NCI-H524 (cell line): ENCODE measurements at places on chromosomes 4 and X.

DNA sequence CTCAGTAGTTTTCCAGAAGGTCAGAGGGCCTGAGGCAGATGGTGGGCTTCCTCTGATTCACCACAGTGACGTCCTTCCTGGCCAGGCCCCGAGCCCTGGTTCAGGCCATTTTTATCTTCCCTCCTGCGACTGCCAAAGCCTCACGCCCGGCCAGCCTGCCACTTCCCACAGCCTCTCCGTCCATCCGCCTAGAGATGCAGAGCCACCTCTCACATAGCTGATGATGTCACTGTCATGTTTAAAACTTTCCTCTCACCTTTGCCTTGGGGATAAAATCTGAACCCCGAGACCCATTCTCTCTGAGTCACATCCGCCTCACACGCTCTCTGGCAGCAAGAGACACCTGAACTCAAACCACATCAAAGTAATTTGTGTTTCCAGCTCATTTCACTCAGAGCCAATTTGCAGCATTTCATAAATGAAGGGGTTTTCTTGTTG, 175.3 kb downstream of the QDPR start:
- no peak for DNase-seq

DNA sequence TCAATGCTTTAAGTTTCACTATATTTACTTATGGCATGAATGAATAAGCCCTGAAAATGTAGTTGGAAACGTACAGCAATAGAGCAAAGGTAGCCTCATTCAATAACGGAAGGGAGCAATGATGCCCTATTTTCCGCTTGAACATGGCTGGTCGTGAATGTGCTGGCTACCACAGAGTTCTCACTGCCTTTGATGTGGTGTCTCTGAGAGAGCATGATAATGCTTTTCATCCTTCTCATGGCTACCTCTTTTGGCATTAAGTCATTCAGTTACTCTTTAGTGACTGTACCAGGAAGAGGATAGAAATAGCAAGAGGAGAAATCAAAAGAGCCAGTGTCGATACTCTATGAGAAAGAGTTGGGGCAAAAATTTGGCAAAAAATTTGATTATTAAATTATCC, 308.0 kb downstream of the PPP3CA start:
- no peak for DNase-seq

DNA sequence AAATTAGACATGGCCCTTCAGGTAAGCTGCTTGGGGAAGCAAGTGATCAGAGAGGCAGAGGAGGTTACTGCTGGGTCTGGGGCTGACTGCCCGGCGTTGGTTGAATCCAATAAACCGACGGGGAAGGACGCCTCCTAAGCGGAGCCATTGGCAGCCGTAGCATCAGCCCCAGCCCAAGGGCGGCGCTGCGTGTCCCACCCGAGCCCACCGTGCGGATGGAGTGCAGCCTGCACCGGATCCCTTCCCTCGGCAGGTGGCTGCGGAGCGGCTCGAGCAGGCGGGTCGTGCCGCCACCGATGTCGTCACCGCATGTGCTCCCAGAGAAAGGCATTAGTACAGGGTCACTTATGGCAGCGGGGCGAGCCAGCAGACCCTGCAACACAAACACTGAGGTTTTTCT, 82.1 kb downstream of the ALPK1 start:
- DNase-seq: no peak

GRCh38 chr4:186190581-186191199, 677 bp upstream of the CYP4V2 start:
- peak; percentile 38 for DNase-seq

- no peak for DNase-seq
Measured at GRCh38 chr4:176782794-176783193, 9.9 kb downstream of the VEGFC start.

DNA sequence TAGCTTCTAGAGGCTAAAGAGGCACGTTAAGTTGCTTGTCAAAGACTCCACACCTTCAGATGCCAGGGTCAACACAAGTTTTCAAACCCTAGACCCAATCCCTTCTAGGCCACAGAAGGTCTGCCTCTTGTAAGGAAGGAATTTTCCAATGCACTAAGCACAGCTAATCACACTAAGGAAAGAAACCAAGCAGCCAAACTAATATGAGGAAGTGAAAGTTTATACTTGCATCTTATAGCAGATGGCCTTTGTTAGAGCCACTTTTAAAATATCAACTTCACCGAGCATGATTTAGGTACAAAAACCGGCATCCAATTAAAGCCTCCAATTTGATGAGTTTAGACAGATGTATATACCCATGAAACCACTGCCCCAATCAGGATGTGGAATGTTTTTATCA, 9.9 kb downstream of the FHL1 start:
- DNase-seq: no peak

GRCh38 chr4:111537871-111538270, 607.4 kb upstream of the FAM241A start:
- no peak for DNase-seq

- no peak for DNase-seq
Measured at GRCh38 chr4:41155194-41155830, 59.0 kb downstream of the APBB2 start.

DNA sequence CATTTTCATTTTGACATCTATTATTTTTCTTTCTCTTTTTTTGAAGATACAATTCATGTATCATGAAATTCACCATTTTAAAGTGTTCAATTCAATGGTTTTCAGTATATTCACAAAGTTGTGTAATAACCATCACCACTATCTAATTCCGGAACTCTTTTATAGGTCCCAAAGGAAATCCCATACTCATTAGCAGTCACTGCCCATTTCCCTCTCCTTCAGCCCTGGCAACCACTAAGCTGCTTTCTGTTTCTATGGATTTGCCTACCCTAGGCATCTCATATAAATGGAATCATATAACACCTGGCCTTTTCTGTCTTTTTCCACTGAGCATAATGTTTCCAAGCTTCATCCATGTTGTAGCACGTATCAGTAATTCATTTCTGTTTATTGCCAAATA, 3.2 kb upstream of the FGF2 start:
- no peak for DNase-seq

GRCh38 chrX:16593801-16594200, 56.2 kb upstream of the S100G start:
- DNase-seq: no peak

DNA sequence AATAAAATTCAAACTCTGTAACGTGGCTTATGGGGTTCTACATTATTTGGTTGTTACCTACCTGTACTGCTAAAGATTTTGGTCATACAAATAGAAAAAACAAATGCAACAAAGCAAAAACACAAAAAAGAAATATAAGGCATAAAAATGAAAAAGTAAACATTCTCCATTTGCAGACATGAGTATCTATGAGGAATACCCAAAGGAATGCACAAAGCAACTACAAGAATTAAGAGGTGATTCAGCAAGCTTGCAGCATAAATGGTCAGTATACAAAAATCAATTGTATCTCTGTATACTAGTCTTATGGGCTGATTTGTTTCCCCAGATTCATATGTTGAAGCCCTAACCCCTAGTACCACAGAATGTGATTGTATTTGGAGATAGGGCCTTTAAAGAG, 3.6 kb upstream of the PDE5A start:
- DNase-seq: no peak

DNA sequence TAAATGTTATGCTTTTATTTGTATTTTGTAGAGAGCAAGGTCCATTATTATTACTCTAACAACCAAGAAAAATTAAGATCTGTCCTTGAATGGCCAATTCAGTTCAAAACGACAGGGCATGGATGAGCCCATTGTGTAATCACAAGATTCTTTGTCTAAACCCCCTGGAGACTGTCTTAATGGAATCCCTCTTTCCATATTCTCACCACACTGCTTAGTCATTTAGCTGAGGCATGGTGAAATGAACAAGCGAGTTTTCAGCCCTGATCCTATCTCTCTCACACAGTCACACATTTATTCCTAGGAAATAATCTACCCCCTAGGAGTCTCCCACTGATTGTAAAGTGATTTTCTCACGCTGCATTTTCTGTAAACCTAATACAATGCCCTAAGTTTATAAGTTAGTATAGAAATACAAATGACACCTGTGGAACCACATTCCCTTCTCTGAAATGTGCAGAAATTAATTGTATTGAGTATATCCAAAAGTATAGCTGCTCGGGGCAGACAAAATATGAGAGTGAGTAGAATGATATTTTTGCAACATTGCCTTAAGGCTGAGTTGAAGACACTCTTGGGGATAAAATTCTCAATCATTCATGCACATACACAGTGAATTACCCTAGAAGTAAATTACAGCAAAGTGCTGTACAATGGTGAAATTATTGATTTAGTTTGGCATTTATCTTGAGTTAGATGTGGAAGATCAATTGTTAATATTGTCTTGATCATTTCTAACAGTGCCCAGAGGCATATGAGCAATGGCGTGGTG, 119.7 kb upstream of the PCDH7 start:
- DNase-seq: no peak

DNA sequence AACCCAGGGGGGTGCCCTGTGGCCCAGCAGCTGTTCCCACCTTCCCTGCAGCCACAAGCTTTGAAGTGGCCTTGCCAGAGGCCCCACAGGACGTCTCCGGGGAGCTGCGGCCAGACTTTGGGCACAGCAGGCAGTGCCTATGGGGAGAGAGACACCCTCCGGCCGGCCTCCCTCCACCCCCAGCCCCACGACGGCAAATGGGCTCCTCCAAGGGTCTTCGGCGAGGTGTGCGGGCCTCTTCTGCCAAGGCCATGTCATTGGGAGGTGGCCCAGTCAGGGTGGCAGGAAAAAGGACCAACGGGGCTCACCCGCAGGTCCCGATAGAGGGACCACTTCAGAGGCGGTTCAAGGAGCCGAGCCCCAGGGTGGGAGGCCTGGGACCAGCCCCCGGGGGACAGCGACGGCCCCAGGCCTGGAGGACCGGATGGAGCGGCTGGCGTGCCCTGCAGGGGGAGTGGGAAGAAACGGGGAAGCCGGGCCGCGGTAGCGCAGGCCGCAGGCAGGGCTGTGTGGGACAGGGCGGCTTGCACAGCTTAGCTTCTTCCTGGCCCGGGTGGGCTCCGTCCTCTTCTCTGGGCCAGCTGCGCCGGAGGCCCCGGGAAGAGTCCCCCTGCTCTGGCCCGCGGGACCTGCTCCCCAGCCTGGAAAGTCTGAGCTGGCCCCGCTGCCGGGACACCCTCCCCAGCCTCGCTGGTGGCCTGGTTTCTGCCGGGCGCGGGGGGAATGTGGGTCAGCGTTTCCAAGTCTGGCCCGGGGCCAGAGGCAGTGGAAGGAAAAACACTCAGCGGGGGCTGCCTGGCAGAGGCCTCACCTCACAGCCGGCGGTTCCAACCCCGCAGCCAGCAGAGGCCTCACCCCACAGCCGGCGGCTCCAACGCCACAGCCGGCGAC, 21.9 kb upstream of the SPON2 start:
- DNase-seq: no peak

GRCh38 chr4:147518846-147519767, 38.2 kb downstream of the EDNRA start:
- no peak for DNase-seq
